ENCODE measurements at places on chromosomes 11 and 22.
A peak's percentile ranks its signal among the peaks of the same experiment; 100 is the strongest.

GRCh38 chr22:26485806-26486390 lies 2.2 kb downstream of the SRRD start:
- no peak for DNase-seq

GRCh38 chr22:48736593-48737460 lies 1090.8 kb downstream of the BRD1 start:
- DNase-seq = no peak

- DNase-seq = no peak
Measured at GRCh38 chr11:47332791-47333525, 19.5 kb downstream of the MYBPC3 start.

DNA sequence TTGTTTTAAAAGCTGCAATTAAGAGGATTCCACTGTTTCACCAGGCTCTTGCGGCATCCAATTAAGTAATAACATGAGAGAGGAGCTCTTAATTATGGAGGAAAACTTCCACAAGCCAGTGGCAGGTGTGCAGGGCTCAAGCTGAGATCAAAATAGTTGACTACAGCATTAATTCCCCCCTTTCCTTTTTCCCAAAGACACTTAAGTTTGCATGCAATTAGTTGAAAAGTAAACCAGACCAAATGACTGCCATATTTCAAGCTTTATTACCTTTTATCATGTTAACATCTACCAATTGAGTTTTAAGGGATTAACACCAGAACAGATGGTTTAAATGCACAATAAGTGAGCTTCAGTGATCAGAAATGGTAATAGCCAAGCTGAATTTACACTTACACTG lies 32.1 kb downstream of the FAM168A start:
- no peak for DNase-seq

- no peak for DNase-seq
Measured at GRCh38 chr11:70900540-70900939, 351.8 kb downstream of the SHANK2 start.

- no peak for DNase-seq
Measured at GRCh38 chr11:12075822-12076821, 34.3 kb upstream of the MICAL2 start.

DNA sequence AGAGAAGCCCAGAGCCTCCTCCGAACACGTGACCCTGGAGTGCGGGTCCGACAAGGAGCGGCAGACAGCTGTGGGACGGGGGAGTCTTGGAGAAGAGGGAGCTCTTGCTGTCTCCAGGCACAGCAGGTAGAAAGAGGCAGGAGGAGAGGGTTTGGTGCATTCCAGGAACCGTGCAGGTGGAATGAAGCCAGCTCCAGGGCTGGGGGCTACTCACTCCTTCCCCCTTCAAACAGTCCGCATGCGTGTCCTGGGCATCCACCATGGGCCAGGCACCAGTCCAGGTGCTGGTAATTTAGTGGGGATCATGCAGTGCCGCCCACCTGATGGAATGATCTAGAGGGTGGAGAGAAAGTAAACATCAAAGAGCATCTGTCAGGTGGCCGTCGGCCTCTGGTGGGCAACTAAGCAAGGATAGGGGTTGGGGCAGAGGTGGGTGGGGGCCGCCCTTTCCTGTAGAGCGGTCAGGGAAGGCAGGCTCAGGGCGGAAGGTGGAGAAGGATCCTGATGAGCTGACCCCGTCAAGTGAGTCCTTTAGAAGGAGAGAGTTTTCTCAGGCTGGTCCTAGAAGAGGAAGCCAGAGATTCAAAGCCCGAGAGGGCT lies 850.0 kb downstream of the TBC1D22A start:
- no peak for DNase-seq

DNA sequence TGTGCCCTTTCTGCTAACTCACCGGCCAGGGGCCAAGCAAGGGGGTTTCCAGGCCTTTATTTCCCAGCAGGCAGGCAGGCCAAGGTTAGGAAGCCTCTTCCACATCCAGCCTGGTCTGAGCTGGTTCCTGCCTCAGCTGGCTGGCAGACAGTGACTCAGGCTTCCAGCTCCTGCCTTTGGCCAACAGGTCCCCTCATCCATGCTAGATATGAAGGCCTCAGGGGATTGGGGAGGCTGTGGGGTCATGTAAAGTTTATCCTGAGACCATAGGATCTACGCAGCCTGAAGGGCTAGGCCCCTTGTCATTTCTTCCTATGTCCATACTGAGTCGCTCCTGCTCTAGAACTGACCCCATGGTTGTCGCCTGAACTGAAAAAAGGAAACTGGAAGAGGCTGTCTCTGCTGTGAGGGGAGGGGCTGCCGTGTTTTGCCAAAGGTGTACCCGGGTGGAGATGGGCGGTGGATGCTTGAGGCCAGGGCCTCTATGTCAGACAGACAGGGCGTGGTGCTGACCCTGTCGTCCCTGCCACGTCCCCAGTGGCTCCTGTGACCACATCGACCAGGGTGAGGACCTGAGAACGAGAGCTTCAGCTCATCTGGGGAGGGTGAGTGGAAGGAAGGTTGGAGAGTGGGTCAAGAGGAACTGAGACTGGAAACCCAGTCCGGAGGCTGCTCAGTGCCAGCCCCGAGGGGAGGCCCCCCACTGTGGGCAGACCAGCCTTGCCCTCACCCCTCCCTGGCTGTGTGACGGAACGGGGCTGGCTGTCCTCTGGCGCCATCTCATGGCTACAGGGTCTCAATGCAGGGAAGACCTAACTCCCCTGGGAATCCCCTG lies 17.0 kb downstream of the P2RY6 start:
- DNase-seq = peak; percentile 68

- DNase-seq = no peak
Measured at GRCh38 chr22:41775976-41776375, 24.5 kb upstream of the CCDC134 start.

GRCh38 chr11:42707541-42707940 lies 604.3 kb upstream of the API5 start:
- DNase-seq = no peak

GRCh38 chr11:68341557-68342458 lies 29.4 kb downstream of the LRP5 start:
- DNase-seq = no peak

- DNase-seq = no peak
Measured at GRCh38 chr11:12261551-12261950, 115.8 kb upstream of the PARVA start.
